Activated T-helper 2 cell treated with anti-CD3 and anti-CD28 coated beads, Interferon-gamma antibody, Interleukin-2, Interleukin-4, amounts not matched to agents 10 μg/mL and 5 μg/mL and 100 μg/mL, durations not matched to agents 14 hours and 24 hours and 36 hours (primary cell): ENCODE measurements at places on chromosomes 1 and 21.
A peak's percentile ranks its signal among the peaks of the same experiment; 100 is the strongest.

DNA sequence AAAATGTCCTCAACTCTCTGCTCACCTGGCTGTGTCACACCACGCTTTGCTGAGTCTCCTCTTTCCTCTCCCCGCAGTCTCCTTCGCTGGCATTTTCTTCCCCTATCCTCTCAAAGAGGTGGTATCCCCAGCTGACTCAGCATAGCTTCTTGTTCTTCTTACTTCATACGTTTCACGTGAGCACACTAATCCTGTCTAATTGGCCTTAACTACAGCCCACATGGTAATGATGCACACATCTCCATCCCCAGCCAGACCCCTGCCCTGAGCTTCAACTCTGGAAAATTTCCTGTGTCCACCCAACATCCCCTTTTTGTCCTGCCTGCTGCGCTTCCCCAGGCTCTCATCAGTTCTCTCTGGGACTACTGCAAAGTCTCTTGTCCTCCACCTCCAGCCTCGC is 169.8 kb downstream of the TTLL7 start:
- DNase-seq: no peak
- no peaks in the 10 kb centered on the region for H3K36me3 ChIP-seq

DNA sequence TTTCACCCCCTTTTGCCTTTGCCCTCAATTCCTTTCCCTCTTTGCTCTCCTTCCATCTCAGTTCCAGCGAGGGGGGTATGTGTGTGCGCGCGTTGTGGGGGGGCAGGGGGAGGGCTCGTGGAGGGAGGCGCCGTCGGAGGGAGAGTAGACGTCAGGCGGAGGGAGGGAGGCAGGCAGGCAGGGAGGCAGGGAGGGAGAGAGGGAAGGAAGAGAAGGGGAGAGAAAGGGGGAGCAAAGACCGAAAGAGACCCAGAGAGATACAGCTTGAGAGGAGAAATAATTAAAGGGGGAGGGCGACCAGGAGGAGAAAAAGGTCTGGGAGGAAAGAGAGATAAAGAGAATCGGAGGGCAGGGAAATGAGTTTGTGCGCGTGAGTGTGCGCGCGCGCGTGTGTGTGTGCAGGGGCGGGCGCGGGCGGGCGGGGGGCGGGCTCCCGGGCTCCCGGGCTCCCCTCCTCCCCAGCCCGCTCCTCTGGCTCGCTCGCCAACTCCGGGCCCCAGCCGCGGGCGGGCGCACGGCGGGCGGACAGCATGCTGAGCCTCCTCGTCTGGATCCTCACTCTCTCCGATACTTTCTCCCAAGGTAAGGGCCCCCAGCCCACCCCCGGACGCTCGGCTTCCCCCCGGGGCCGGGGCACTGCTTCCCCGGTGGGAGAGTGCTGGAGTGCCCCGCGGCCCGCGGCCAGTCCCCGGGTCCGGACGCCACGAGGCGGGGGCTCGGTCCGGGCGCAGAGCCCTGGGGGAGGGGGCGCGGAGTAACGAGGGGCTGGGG is at the start of gene KIRREL1:
Gene KIRREL1, plus strand, starts transcription at position 499 of the 771 bp plus-strand sequence. Its CDS starts 32 bp downstream, at position 531.
- H3K36me3 ChIP-seq: no peaks in the 10 kb centered on the region
- H3K27me3 ChIP-seq: peaks cover 39% of the 10 kb centered on the region
- H3K4me3 ChIP-seq: peak within 1 kb of the TSS; percentile 23
- H3K4me1 ChIP-seq: peaks cover 2% of the 10 kb centered on the region

- peaks cover 6% of the 10 kb centered on the region for H3K27me3 ChIP-seq
- DNase-seq: peak; percentile 90
- peak within 1 kb of the TSS; percentile 89 for H3K27ac ChIP-seq
- peak within 1 kb of the TSS; percentile 82 for H3K4me3 ChIP-seq
- H3K36me3 ChIP-seq: no peaks in the 10 kb centered on the region
These were observed at the start of gene GPR3 for GRCh38 chr1:27392096-27392777. Gene GPR3 (plus strand): TSS chr1:27392622. CDS start chr1:27393799, 1,177 bp downstream.

GRCh38 chr1:17802164-17802563 is 47.0 kb downstream of the ACTL8 start:
- no peak overlapping the region for H3K27ac ChIP-seq
- no peaks in the 10 kb centered on the region for H3K4me1 ChIP-seq
- peaks cover 3% of the 10 kb centered on the region for H3K27me3 ChIP-seq
- no peak for DNase-seq
- H3K4me3 ChIP-seq: no peak overlapping the region

- H3K4me1 ChIP-seq: peaks cover 4% of the 10 kb centered on the region
- H3K4me3 ChIP-seq: no peak overlapping the region
- H3K27me3 ChIP-seq: peaks cover 36% of the 10 kb centered on the region
- H3K27ac ChIP-seq: no peak overlapping the region
- no peaks in the 10 kb centered on the region for H3K36me3 ChIP-seq
- no peak for DNase-seq
These were observed 19.4 kb downstream of the RHBG start for GRCh38 chr1:156388174-156389137.

DNA sequence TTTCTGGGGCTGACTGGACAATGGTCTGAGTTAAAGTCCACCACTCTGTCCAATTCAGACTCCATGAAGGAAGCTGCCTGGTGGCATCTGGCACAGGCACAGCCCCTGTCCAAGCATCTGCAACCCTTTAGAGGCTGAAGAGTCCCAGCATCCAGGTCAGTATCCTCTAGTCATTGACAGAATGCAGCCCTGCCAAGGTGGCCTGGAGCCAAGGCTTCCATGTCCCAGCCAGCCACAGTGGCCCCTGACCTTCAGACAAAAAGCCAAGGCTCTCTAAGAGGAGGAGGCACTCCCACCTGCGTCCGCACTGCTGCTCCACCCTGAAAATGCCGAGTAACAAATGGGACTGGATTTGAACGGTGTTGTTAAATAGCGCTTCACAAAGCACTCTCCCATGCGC is 49.4 kb downstream of the KCNN3 start:
- H3K36me3 ChIP-seq: no peaks in the 10 kb centered on the region
- H3K4me3 ChIP-seq: no peak overlapping the region
- no peak overlapping the region for H3K27ac ChIP-seq
- peaks cover 4% of the 10 kb centered on the region for H3K27me3 ChIP-seq
- H3K4me1 ChIP-seq: no peaks in the 10 kb centered on the region

- H3K36me3 ChIP-seq: no peaks in the 10 kb centered on the region
- no peak overlapping the region for H3K4me3 ChIP-seq
- H3K27ac ChIP-seq: no peak overlapping the region
These were observed 364.1 kb downstream of the HHAT start for GRCh38 chr1:210692796-210693195.

GRCh38 chr1:23169727-23170335 is 1.2 kb upstream of the LUZP1 start:
- DNase-seq: no peak
- H3K36me3 ChIP-seq: peaks cover 2% of the 10 kb centered on the region

DNA sequence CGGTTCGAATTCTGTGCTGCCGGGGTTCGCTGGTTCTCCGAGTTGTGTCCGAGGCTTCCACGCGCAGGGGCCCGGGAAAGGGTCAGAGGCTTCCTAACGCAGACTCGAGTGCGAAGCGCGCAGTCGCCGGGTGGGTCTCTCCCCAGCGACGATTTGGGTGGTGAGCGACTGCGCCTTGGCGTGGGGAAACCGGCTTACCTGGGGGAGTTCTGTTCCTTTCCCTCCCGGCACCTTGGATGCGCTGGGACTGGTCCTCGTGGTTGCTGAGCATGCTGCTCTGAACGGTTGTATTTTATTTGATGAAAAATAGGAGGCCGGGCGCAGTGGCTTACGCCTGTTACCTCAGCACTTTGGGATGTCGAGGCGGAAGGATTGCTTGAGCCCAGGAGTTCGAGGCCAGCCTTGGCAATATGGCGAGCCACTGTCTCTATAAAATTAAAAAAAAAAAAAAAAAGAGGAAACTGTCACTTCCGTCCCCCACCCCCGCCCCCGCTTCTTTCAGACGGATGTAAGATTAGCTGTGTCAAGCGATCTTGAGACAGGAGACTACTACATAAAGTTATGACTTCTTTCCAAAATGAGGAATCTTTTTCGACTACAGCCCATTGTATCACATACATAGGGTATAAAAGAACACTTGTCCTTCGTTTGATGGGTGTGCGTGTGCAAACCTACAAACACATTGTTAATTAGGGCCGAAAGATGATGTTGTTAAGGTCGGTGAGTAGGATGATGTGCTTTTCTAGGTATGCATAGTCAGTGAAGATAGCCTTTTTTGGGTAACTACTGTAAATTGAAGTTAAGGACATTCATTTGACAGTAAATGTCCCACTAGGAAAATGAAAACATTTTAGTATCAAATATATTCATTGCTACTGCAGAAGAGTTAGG is at the start of gene CCDC18:
Gene CCDC18, plus strand, starts transcription at position 2 of the 891 bp plus-strand sequence. CDS start 2,638 bp downstream, outside the sequence.
- no peaks in the 10 kb centered on the region for H3K27me3 ChIP-seq
- peak within 1 kb of the TSS; percentile 99 for H3K27ac ChIP-seq
- H3K4me3 ChIP-seq: peak within 1 kb of the TSS; percentile 97
- peaks cover 53% of the 10 kb centered on the region for H3K36me3 ChIP-seq
- no peak for DNase-seq

- H3K27ac ChIP-seq: no peak overlapping the region
- no peaks in the 10 kb centered on the region for H3K36me3 ChIP-seq
- no peak for DNase-seq
- H3K27me3 ChIP-seq: peaks cover 7% of the 10 kb centered on the region
- H3K4me1 ChIP-seq: no peaks in the 10 kb centered on the region
These were observed 28.1 kb downstream of the SHISA4 start for GRCh38 chr1:201916649-201917249.

DNA sequence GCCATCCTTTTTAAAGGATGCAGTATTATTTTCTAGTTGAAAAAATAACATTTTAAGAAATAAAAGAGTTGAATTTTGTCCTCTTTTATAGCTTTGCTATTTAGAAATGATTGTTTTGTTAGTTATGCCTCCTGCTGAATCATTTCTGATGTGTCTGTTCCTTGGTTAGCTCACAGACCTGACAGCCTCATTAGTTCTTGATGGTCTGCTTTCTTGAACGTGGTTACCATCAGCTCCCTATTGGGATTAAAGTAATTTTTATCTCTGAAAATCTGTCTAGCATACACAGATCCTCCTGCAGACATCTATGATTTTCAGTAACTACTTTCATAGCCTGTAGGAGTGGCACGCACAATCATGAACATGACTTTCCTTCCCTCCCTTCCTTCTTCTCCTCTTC is 447.6 kb upstream of the B3GALT2 start:
- H3K36me3 ChIP-seq: no peaks in the 10 kb centered on the region
- no peak for DNase-seq
- no peaks in the 10 kb centered on the region for H3K27me3 ChIP-seq

DNA sequence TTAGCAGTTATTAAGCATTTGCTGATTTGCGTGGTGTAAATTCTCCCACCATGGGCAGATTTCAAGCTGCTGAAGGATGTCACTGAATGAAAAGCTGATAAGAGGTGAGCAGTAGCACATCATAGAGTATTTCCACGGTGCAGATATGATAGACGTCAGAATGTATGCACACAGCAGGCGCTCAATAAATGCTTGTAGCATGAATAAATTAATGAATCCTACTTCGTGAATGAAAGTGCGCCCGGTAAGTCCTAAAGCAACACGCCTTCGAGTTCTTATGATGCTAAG is 510 bp upstream of the UBIAD1 start:
- DNase-seq: no peak
- H3K4me3 ChIP-seq: peak overlapping the region; percentile 62
- H3K27ac ChIP-seq: no peak overlapping the region
- peaks cover 22% of the 10 kb centered on the region for H3K4me1 ChIP-seq

DNA sequence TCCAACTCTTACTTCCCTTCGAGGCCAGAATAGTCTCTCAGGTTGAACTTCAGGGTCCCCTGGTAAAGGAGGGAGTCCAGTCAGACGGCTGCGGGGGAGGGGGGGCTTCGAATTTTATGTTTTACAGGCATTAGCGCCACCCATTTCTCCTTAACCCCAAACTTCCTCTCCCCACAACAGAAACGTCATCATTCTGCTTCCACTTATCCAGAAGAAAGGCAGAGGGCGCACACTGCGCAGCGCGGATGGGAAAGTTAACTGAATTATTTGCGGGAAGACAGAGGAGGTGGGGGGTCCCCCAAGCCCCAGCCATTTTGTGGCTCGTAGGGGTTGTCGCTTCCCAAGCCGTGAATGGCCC is 529 bp upstream of the PRMT2 start:
- H3K4me1 ChIP-seq: peaks cover 57% of the 10 kb centered on the region
- peaks cover 22% of the 10 kb centered on the region for H3K36me3 ChIP-seq
- peak overlapping the region; percentile 93 for H3K4me3 ChIP-seq
- peak overlapping the region; percentile 97 for H3K27ac ChIP-seq
- H3K27me3 ChIP-seq: peaks cover 7% of the 10 kb centered on the region

- DNase-seq: no peak
- peaks cover 60% of the 10 kb centered on the region for H3K36me3 ChIP-seq
- H3K27me3 ChIP-seq: no peaks in the 10 kb centered on the region
- no peak overlapping the region for H3K4me3 ChIP-seq
- H3K4me1 ChIP-seq: no peaks in the 10 kb centered on the region
These were observed 27.1 kb upstream of the PDXK start for GRCh38 chr21:43691801-43692200.

- no peak for DNase-seq
- peaks cover 3% of the 10 kb centered on the region for H3K4me1 ChIP-seq
- peaks cover 15% of the 10 kb centered on the region for H3K27me3 ChIP-seq
- no peaks in the 10 kb centered on the region for H3K36me3 ChIP-seq
- no peak overlapping the region for H3K4me3 ChIP-seq
These were observed 87.0 kb downstream of the SIPA1L2 start for GRCh38 chr1:232542633-232543593.

GRCh38 chr1:66327588-66327987 is 206.4 kb upstream of the SGIP1 start:
- H3K27me3 ChIP-seq: no peaks in the 10 kb centered on the region
- H3K36me3 ChIP-seq: no peaks in the 10 kb centered on the region
- no peak overlapping the region for H3K4me3 ChIP-seq
- no peak overlapping the region for H3K27ac ChIP-seq

DNA sequence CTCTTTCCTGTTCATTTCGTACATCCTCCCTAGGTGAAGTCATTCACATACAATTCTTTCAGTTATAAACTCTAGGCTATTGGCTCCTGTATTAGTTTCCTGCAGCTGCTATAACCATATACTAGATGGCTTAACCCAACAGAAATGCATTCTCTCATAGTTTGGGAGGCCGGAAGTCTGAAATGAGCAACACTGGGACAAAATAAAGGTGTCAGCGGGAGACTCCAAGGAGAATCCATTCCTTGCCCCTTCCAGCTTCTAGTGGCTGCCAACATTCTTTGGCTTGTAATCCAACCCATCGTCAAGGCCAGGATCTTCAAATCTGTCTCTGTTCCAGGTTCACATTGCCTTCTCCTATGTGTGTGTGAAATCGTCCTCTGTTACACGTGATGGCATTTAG is 71.3 kb downstream of the TOR3A start:
- no peaks in the 10 kb centered on the region for H3K36me3 ChIP-seq
- peaks cover 5% of the 10 kb centered on the region for H3K4me1 ChIP-seq
- no peak for DNase-seq
- no peak overlapping the region for H3K27ac ChIP-seq
- H3K27me3 ChIP-seq: no peaks in the 10 kb centered on the region

DNA sequence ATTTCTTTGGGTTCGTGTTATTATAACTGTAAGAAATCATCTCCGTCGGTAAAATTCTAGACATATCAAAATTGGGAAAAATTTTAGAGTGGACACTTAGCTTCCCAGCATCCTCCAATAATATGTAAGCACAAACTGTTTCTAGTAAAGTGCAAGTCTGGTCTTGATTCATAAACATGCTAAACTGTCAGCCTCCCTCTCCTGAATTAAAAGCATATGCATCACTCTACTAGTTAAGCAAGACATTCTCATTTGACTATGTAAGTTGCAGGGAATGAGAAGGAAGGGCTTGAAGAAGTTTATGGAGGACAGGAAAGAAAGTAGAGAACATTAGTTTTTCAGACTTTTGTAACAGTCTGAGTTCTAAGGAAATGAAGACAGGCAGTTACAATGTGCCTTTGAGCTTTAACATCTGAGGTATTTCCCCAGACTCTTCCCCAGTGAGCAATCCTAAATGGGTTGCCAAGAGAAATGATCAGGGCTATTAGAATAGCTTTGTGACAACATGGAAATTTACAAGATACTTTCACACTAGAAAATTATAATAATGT is 90.0 kb downstream of the TYW3 start:
- H3K4me3 ChIP-seq: no peak overlapping the region
- DNase-seq: no peak
- no peaks in the 10 kb centered on the region for H3K4me1 ChIP-seq
- H3K27ac ChIP-seq: no peak overlapping the region
- no peaks in the 10 kb centered on the region for H3K36me3 ChIP-seq
